GOT3 (cell line): ENCODE measurements at places on chromosomes 16 and 17.

GRCh38 chr17:80817321-80817845 lies 174.3 kb upstream of the CHMP6 start:
- no peak for DNase-seq

GRCh38 chr16:89172528-89173173 lies 1.1 kb downstream of the CDH15 start:
- no peak for DNase-seq

GRCh38 chr16:55264949-55265348 lies 59.1 kb upstream of the IRX6 start:
- DNase-seq: no peak

DNA sequence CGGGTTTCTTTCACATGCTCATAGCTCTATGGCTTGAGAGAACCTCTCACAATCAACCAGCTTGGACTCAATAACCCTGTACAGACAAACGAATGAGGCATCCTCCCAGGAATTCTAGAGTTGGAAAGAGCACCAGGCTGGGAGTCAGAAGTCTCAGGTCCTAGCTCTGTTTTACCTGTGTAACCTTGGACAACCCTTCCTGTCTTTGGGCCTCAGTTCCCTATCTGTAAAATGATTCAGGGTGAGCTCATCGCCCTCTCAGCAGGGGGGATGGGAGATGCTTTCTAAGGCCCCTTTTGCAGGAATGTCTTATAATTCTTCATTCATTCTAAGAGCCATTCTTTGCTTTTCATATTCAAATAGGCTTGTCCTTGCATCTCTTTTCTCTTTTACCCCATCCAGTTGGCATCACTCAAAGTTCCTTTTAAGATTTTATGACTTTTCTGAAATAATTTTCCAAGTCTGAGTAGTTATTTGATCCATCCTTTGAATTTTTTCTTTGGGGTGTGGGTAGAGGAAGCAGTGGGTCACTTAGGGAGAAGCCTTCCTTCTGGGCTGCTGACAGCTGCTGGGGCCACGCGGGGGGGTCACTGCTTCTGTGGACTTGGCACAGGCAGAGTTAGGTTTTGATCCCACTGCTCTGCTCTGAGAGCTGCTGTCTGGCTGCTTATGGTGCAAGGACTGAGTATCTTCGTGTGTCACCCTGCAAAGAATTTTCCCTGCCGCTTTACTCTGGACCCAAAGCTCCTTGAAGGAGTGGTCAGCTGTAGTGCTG lies 102.7 kb downstream of the UTP18 start:
- DNase-seq: no peak

DNA sequence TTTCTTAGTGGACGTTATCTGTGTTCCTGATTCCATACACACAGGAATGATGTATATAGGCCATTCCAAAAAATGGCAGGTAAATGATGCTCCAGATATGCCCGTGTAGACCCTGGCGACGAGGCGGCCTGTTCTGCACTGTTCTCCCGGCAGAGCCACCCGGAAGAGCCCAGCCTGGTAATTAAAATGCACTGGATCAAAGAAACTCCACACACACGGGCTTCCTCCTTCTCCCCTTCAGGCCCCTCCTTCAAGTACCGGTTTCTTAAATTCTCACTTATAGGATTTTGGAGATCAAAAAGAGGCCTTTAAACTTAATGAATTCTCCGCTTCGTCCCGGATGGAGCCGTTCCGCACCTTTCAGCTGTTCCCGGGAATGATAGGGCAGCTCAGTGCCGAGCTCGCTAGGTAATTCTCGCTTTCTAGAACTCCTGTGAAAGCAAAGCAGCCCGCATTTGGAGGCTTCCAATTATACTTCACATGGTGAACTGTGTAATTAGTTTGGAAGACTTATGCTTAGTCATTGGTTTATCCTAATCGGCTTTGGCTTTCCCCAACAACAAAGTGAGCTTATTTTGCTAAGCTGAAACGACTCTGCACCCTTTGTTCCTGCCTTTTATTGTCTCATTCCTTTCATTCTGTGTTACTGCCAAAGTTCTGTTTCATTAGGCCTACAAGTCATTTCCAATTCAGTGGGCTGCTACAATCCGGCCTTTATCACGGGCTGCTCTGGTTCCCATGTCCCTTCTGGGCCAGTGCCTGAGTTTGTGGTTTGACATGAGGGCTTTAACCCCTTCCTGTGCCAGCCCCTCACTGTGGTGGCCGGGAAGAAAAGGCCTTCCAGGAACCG lies 150.0 kb downstream of the MSI2 start:
- DNase-seq: no peak

DNA sequence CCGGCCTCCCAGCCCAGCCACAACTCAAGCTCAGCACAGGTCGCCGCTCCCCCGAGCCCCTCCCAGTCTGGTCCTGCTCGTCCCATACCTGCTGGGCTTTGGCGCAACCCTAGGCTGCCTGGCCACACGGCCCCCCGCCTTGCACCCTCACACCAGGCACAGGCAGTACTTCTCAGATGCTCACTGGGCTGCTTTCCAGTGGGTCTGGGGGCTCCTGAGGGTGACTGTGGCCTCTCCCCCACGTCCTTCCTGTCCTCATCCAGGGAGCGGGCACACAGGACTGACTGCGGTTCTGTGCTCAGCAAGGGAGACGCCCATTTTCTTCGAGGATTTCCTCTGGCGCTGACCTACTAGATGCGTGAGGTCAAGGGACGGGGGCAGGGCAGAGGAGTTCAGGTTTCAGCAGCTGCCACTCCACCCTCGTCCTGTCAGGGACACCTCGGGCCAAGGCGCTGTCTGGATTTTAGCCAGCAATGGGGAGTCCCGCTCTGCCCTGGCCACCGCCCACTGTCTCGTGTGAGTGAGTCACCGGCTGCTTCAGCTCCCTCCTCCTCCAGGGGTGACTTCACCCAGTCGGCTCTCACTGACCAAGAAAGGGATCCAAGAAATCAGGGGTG lies 115.8 kb downstream of the NPIPB11 start:
- peak; percentile 61 for DNase-seq

- no peak for DNase-seq
Measured at GRCh38 chr16:80060470-80060869, 459.9 kb upstream of the MAF start.

DNA sequence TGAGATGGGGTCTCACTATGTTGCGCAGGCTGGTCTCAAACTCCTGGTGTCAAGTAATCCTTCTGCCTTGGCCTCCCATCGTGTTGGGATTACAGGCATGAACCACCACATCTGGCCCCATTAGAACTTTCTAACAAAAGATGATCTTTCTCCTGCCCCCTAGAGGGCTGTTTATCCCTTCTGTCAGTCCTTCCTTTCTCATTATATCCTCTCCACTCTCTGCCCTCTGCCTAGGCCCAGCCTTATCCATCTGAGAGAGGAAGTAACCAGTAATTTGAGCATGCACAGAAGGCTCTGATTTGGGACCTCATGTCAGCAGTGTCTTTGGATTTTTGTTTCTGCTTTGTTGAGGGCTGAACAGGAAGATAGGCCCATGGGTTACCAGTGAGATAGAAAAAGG lies 4.4 kb upstream of the DHX40 start:
- no peak for DNase-seq

DNA sequence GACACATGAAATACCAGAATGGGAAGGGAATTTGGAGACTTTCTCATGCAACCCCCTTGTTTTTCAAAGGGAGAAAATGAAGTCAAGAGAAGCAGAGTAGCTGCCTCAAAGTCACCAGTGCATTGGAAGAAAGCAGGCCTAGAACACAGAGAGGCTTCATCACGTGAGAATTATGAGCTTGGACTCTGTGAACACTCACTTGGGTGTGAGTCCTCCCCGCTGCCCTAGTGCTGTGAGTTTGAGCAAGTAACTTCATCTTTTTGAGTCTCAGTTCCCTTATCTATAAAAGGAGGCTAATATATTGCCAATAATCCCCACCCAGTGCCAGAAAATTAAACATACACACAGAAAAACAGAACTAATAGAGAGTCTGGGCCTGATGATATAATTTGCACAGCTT lies 315.8 kb downstream of the XYLT1 start:
- DNase-seq: no peak

GRCh38 chr16:24286741-24287405 lies 30.7 kb downstream of the CACNG3 start:
- no peak for DNase-seq
